Right atrium auricular region (tissue), 2 donors: ENCODE measurements at places on chromosomes 3 and 15.

GRCh38 chr15:48414015-48414414, 82.8 kb downstream of the DUT start:
- peaks cover 20% of the 10 kb centered on the region for H3K36me3 ChIP-seq
- H3K27me3 ChIP-seq = no peaks in the 10 kb centered on the region
- peaks cover 11% of the 10 kb centered on the region for H3K4me1 ChIP-seq
- peak; percentile 82 for DNase-seq
- peak overlapping the region; percentile 18 for H3K27ac ChIP-seq
- H3K4me3 ChIP-seq = no peak overlapping the region

- no peak for DNase-seq
- H3K4me1 ChIP-seq = no peaks in the 10 kb centered on the region
- H3K4me3 ChIP-seq = no peak overlapping the region
Measured at GRCh38 chr3:176959867-176960266, 237.4 kb downstream of the TBL1XR1 start.

GRCh38 chr15:27466758-27467157, 495.8 kb downstream of the GABRG3 start:
- no peaks in the 10 kb centered on the region for H3K4me1 ChIP-seq
- no peak for DNase-seq
- no peak overlapping the region for H3K27ac ChIP-seq
- H3K36me3 ChIP-seq = no peaks in the 10 kb centered on the region

DNA sequence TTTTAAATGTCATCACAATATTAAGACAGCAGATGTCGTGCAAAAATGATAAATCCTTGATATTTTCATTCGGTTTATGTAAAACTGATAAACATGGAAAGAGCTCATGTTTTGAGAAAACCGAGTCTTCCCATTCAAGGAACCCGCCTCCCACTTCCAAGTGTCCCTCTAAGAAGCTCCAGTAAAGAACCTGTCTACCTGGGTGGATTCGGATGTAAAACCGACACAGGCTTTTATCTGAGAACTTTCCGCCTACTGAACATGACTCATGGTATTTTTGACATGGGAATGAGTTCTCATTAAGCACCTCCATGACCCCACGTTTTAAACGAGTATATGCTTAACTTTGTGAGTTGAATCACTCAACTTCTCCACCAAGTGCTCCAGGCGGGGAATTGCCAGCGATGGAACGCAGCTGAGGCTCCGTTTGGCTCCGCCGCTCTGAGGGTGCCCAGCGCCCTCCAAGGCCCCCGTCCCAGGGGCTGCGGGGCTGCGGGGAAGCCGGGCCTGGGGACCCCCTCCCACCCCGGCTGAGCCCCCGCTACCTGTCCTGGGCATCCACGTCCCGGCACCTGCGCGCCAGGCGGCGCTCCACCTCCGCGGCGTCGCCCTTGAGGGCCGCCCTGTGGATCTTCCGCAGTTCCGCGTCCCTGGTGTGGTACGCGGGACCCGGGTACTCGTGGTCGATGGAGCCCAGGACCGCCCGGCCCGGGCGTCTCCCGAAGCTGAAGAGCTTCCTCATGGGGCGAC, 119.9 kb downstream of the LMLN start:
- peaks cover 13% of the 10 kb centered on the region for H3K27me3 ChIP-seq
- no peak overlapping the region for H3K27ac ChIP-seq
- no peaks in the 10 kb centered on the region for H3K36me3 ChIP-seq
- H3K4me3 ChIP-seq = peak overlapping the region; percentile 47
- H3K4me1 ChIP-seq = peaks cover 17% of the 10 kb centered on the region

DNA sequence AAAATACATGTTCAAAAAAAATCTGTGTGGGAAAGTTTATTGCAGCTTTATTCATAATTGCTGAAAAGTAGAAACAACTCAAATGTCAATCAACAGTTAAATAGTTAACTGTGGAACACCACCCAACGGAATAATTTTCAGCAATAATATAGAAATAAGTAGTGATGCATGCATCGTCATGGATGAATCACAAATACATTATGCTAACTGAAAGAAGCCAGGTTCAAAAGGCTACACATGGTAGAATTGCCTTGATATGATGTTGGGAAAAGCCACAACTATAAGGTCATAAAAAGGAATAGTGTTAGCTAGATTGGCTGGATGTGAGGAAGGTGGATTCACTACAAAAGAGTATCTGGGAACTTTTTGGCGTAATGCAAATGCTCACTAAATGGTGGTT, 82.0 kb downstream of the GMNC start:
- H3K27ac ChIP-seq = no peak overlapping the region
- H3K36me3 ChIP-seq = no peaks in the 10 kb centered on the region
- no peak for DNase-seq
- H3K27me3 ChIP-seq = no peaks in the 10 kb centered on the region

- no peak for DNase-seq
- no peaks in the 10 kb centered on the region for H3K36me3 ChIP-seq
- H3K27me3 ChIP-seq = no peaks in the 10 kb centered on the region
- H3K4me1 ChIP-seq = no peaks in the 10 kb centered on the region
- H3K4me3 ChIP-seq = no peak overlapping the region
- no peak overlapping the region for H3K27ac ChIP-seq
Measured at GRCh38 chr3:127218454-127218922, 25.6 kb downstream of the PRR23E start.

DNA sequence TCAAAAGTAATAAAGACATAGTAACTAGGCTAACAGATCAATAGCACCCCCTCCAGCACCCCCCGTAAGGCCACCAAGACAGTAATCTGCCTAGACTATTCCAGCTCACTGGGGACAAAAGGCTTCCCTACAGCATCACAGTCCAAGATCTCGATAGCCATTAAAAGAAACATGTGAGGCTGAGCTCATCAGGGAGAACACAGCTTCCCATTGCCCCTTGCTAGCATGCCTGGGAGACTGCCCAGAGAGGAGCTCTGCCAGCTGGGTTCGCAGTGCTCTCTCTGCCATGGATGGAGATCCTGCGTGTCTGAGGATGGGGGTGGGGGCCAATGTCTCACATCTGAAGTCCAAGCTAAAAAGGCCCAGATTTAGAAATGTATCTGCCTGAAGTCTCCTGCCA, 17.8 kb downstream of the LRIG1 start:
- H3K4me3 ChIP-seq = peak overlapping the region; percentile 2
- no peaks in the 10 kb centered on the region for H3K4me1 ChIP-seq
- no peaks in the 10 kb centered on the region for H3K27me3 ChIP-seq
- peak overlapping the region; percentile 97 for H3K27ac ChIP-seq
- peak; percentile 73 for DNase-seq
- H3K36me3 ChIP-seq = no peaks in the 10 kb centered on the region

DNA sequence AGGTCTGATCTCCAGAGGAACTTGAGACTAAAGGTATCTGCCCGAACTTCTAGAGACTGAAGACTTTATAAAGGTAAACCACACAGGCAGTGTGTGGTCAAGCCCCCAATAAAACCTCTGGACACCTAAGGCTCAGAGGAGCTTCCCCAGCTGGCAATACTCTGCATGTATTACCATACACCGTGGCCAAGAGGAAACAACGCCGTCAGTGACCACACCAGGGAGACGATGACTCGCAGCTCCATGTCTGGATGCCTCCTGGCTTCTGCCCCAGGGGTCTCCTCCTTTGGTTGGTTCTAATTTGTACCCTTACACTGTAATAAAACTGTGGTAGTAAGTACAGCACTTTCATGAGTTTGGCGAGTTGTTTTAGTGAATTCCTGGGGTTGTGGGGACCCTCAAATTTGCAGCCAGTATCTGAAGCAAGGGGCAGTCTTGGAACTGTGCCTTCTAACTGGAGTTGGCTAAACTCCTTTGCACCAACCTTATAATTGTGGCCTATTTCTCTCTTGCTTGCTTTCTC, 32.1 kb upstream of the BCL2L10 start:
- no peak overlapping the region for H3K27ac ChIP-seq
- no peak overlapping the region for H3K4me3 ChIP-seq
- no peaks in the 10 kb centered on the region for H3K4me1 ChIP-seq
- H3K27me3 ChIP-seq = no peaks in the 10 kb centered on the region
- H3K36me3 ChIP-seq = peaks cover 34% of the 10 kb centered on the region

DNA sequence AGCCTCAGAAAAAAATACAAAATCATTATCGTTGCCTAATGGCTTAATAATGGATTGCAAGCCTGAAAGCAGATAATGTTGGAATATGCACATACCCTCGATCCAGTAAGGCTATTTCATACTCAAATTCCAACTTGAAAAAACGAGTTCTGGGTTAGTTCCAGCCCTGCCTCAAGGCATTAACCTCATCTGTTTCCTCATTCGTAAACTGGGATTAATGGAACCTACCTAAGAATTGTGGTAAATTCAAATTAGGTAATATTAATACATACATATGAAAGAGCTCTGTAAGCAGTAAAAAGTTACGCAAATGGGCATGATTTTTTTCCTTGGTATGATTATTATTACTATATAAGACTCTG, 107.5 kb downstream of the SRGAP3 start:
- no peak for DNase-seq
- H3K4me1 ChIP-seq = no peaks in the 10 kb centered on the region
- H3K36me3 ChIP-seq = no peaks in the 10 kb centered on the region
- no peak overlapping the region for H3K4me3 ChIP-seq

DNA sequence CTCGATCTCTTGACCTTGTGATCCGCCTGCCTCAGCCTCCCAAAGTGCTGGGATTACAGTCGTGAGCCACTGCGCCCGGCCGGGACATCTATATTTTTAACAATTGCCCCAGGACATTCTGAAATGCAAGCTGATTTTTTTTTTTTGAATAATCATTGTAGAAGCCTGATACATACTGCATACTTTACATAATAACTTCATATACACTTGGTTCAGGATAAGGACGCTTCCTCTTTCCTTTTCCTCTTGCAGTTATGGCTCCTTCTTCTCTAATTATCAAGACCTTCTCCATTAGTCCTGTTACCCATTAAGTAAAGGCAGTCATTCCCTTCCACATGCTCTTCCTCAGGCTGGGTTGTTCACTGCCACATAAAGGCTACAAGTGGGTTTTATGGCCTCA, 58.3 kb downstream of the SLCO3A1 start:
- H3K36me3 ChIP-seq = peaks cover 7% of the 10 kb centered on the region
- H3K4me1 ChIP-seq = no peaks in the 10 kb centered on the region
- DNase-seq = no peak
- H3K27me3 ChIP-seq = no peaks in the 10 kb centered on the region
- H3K27ac ChIP-seq = no peak overlapping the region
- no peak overlapping the region for H3K4me3 ChIP-seq

DNA sequence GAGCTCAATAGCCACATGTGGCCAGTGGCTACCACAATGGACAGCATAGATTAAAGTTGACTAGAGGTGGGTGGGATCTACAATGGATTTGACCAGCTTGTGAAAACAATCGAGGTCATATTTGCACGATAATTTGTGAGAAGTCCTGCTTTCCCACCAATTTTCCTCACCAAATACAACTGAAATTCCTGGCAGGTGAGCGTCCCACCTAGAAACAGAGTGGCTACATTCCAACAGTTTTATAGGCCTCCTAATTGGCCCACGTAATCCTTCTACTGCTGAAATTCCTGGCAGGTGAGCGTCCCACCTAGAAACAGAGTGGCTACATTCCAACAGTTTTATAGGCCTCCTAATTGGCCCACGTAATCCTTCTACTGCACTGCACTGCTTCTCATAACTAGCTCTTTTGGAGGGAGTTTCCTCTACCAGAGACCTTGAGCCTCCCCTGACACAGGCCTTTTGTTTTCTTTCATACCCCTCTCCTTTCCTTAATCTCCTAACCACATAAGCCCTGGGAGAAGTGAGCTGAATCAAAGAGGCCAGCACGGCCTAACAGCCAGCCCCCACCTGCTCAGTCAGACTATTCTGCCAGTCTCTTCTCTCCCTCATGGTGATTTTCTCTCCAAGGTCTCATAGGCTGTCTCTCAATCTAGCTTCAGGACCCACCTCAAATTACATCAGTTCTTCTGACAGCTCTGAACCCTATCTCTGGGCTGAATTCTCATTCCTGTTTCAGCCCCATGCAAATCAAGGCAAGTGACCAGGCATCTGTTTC, 80.2 kb downstream of the BFSP2 start:
- no peak for DNase-seq
- H3K27me3 ChIP-seq = no peaks in the 10 kb centered on the region
- H3K4me1 ChIP-seq = peaks cover 4% of the 10 kb centered on the region
- H3K27ac ChIP-seq = no peak overlapping the region
- H3K36me3 ChIP-seq = no peaks in the 10 kb centered on the region
- H3K4me3 ChIP-seq = no peak overlapping the region

GRCh38 chr3:69009559-69010410, 3.7 kb downstream of the EOGT start:
- no peak overlapping the region for H3K4me3 ChIP-seq
- peaks cover 28% of the 10 kb centered on the region for H3K36me3 ChIP-seq
- no peaks in the 10 kb centered on the region for H3K27me3 ChIP-seq
- DNase-seq = no peak
- peak overlapping the region; percentile 100 for H3K27ac ChIP-seq

- no peak overlapping the region for H3K27ac ChIP-seq
- no peaks in the 10 kb centered on the region for H3K27me3 ChIP-seq
- peaks cover 5% of the 10 kb centered on the region for H3K4me1 ChIP-seq
- DNase-seq = no peak
- H3K36me3 ChIP-seq = no peaks in the 10 kb centered on the region
Measured at GRCh38 chr3:53032609-53033008, 13.3 kb downstream of the SFMBT1 start.

- no peak overlapping the region for H3K4me3 ChIP-seq
- H3K27ac ChIP-seq = no peak overlapping the region
- H3K27me3 ChIP-seq = no peaks in the 10 kb centered on the region
- H3K36me3 ChIP-seq = no peaks in the 10 kb centered on the region
- no peaks in the 10 kb centered on the region for H3K4me1 ChIP-seq
Measured at GRCh38 chr3:146256851-146257486, 6.1 kb upstream of the PLSCR4 start.
